ENCODE measurements at places on chromosomes 5 and 9.
A peak's percentile ranks its signal among the peaks of the same experiment; 100 is the strongest.

DNA sequence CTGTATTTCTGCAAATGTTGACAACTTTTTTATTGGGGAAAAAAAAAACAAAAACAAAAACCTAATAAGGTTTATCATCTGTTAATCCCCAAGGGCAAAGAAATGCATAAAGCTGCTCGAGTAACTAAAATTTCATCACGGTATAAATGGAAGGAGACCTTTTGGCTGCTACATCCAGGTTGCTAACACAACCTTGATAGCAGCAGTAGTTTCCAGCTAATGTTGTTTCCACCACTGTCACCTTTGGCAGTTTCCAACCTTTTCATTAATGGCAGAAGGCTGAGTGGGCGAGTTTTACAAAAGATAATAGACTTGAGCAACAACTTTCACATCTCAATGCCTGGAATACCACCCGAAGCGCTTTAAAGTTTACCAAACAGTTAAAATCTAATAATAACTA is 8.5 kb downstream of the PAIP1 start:
- no peak for DNase-seq

- DNase-seq = no peak
These were observed 2.9 kb downstream of the RPL12 start for GRCh38 chr9:127448112-127448805.

DNA sequence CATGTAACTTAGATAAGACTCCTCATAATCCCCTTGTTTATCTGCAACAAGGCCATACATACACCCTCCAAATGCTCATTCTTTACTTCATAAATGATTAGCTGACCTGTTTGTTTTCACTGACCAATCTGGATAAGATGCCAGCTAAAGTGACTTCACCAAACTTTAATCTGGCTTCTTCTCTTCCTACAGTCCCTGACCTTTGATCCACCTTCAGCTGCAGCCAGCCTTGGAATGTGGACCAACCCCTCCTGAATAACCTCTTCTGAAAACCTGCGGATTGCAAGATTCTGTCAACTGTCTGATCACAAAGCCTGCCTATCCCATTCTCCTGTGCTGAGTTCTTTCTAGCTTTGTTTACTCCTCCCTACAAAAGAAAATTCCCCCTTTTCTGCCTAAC is 476.8 kb downstream of the LRRC70 start:
- DNase-seq = no peak

DNA sequence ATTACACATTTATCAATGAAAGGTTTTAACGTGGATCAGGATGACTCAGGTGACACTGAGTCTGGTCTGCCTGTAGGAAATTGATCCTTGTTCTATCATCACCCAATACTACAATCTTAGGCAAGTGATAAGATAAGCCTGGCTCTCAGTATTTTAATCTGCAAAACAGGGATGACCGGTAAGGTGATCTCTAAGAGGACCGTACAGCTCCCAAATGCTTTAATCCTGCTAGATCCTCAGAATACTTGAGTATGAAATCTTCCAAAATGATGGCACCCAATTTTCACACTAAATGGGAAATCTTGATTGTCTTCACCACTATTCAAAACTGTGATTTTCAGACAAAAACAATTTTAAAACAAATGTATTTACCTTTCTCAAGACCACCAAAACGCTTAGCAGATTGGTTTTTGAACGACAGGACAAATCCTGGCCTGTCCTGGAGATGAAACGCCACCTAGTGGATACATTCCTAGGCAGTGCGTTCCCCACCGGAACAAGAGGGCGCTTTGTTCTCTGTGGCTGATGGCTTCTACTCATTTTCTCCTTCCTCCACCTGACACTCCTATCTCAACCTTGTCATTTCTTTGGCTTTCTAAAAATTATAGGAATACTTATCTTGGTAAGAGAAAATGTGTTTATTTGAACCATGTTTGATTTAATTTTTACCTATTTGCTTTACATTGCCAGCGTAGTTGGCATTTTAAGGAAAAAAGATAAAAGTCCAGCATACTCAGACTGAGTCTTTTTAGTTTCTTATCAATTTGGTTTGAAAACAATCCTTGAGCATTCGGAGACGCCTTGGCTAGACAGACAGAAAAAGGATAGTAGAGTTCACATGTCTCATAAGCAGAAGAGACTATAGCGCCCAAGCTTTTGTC is 41.2 kb upstream of the VCAN start:
- DNase-seq = peak; percentile 0

- no peak for DNase-seq
These were observed 484.1 kb upstream of the SEMA6A start for GRCh38 chr5:117058740-117059139.

DNA sequence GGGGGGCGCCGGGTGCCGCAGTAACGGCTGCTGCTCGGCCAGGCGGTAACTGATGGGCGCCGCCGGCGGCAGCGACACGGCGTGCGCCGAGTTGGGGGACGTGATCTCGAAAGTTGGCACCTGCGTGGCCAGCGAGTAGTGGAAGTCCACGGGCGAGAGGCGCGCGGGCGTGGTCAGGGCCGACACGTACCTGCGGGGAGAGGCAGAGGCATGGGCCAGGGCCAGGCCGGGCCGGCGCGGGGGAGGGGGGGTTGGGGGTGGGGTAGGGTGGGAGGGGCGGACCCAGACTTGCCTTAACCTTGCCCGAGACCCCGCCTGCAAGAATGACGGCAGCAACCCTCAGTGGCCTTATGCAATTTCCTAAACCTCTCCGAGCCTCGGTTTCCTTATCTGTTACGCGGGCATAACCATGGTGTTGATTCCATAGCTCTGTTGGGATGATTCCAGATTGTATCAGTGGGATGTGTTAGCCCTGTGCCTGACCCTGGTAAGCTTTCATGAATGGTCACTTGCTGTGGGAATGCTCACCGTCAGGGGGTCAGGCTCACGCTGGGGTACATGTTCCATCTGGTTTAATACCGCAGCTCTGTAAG is 53.0 kb downstream of the PSD2 start:
- DNase-seq = no peak

DNA sequence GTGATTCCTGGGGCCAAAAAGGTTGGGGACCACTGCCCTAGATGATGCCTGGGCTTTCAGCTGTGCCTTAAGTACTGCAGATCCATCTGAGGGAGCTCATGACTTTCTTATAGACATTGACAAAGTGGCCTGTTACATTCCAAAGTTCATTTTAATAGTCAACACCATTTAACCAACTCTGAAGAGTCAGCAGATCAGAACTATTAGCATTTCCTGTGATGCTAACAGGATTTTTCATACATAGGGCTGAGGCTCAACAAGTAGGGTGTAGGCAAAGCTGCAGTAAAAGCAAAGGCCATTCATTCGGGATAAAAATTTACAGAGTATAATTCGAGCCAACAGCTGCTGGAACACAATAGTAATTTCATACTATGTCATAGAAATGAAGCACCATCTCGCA is 105.4 kb downstream of the LPAR1 start:
- no peak for DNase-seq

DNA sequence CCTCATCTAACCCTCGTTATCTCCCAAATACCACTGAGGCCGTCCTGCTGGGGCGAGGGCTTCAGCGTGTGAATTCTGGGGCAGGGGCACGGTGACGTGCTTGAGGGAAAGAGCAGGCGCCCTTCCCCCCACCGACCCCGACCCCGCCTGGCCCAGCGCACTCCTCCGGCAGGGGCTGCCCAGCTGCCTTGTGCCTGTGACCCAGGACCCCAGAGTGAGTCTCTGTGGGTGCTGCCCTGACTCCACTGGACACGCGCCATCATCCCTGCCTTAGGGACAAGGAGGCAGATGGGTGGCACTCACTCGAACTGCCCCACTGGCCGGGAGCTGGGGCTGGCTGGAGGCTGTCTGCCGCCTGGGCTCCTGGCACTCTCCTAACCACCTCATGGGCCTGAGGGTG is 136.2 kb upstream of the LPCAT1 start:
- DNase-seq = no peak

GRCh38 chr9:129610213-129610472 is 10.8 kb downstream of the C9orf50 start:
- no peak for DNase-seq

GRCh38 chr9:84955971-84956370 is 286.4 kb downstream of the NTRK2 start:
- no peak for DNase-seq

DNA sequence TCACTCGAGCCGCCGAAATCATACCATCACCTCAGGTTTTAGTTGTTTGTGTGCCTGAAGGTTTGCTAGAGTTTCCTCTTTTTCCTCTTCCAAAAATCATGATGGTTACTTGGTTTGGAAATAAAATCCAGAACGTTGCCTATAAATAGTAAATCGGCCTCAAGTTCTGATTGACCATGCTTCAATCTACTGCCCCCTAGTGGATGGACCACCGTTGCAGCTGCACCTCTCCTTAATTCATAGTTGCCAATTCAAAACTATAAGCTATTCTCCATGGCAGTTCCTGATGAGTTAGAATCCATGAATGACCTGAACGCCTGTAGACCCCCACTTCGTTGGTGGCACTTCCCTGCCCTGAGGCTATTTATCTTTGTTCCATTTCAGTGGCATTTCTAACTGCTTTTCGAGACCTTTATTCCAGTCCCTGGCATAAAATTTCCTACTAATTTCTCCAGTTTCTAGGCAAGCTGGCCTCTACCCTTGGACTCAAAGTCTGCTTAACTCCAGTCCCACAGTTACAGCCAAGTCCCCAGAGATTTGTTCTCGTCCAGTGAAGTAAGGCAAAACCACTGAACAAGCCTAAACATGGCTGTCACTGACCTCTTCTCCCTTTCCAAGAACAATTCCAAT is 422.6 kb downstream of the EFNA5 start:
- DNase-seq = peak; percentile 7

DNA sequence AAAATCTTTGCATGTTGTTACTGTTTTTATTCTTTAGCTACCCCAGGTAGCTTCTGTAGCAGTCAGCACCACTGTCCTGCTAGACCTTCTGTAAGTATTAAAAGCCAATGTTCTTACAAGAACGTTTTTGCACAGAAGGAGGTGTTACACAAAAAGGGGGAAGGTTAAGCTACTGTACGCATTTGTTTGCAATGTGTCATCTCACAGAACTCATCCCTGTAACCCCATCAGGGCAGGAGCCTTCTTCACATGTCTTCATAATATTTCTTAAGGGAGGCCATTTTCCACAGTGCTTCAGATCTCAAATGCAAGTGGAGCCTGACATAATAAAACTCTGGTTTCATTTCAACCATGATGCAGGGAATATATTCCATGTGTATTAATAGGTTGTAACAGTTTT is 67.9 kb downstream of the OSMR start:
- DNase-seq = no peak

GRCh38 chr9:88076286-88077070 is 61.8 kb downstream of the SPATA31C2 start:
- no peak for DNase-seq

- DNase-seq = no peak
These were observed 11.1 kb downstream of the TGFBR1 start for GRCh38 chr9:99116003-99116411.

DNA sequence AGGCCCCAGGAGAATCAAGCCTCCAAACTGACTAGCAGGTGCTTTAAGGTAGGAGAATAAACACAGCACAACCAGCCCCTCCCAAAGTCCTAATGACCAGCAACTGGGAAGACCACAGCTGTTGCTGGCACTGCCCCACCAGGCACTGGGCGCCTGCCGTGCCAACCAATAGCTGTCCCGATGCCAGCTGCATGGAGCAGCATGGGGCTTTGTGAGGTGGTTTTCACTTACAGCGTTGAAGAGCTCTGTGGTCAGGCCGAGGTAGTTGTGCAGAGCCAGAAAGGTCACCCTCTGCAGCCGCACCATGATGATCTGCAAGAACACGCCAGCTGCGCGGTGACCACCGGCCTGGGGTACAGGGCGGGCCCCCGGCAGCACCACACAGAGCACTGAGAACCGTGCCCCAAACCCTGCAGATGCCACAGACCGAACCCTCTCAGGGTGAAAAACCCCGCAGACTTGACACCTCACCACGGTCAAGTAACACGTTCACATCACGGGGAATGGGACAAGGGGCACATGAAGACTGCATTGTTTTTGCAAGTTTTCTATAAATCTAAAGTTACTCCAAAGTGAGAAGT is 28.7 kb downstream of the PNPLA7 start:
- no peak for DNase-seq

DNA sequence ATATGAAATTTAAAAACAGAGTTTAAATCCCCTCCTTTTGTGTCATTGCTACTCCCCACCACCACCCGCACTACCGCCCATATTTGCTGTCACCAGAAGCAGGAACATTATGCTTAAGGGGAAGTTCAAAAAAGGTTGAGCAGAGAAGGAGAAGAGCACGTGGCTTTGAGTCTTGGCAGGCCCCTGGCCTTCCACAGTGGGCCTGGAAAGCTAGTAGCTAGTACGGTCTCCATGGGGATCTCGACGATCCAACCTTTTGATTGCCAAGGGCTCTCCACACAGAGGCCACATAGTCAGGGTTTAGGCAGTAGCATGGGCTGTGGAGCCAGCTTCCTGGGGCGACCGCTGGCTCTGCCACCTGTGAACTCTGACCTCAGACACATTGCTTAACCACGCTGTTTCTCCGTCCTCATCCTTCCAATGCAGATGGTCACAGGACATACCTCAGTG is 90.1 kb downstream of the GOLPH3 start:
- DNase-seq = no peak

DNA sequence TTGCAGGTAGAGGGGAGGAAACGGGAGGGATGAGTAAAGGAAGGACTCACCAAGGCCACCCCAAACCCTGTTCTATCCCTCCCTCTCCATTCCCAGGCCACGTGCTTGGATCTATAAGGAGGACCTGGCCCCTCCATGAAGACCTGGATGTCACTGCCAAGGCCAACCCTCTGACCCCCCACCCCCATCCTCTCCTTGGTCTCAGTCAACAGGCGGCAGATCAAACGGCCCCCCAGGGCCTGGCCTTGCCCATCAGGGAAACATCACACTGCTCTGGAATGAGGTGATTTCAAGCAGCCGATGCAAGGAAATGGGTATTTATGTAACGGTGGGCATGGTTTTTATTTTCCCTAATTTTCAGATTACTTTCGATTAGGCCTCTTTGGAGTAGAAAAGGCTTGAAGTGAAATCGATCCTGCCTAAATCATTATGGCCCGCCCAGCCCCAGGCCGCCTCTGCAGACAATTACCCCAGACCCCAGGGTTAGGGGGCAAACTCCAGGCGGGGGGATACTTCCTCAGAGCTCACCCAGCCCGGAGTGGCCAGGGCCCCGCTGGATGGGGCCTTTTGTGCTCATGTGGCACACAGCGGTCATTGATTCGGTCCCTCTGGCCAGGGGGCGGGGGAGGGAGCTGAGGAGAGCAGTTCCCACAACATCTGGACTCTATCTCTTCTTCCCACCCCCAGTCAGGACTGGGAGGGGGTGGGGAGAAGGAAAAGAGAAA is 125.3 kb downstream of the PHF2 start:
- DNase-seq = no peak

- no peak for DNase-seq
These were observed 49.0 kb upstream of the DPYSL3 start for GRCh38 chr5:147558826-147559225.

- DNase-seq = no peak
These were observed 17.3 kb downstream of the CSF1R start for GRCh38 chr5:150068961-150069645.

DNA sequence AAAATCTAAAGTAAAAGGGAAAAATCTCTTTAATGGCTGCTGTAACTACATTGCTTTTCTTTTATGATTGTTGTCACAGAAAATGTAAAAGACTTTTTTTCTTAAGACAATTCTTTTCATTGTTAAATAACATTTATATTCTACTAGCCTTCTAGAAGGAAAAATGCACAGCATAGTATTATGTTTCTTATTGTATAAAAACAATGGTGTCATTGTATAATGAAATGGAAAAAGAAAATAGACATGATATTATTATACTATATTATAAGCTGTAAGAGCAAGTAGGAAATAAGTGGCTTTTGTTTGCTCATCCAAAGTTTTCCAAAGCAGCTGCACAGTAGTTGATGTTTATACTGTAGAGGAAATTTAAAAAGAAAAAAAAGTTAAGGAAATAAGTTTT is 1021.7 kb downstream of the EFNA5 start:
- DNase-seq = no peak
